ENCODE measurements at places on chromosomes 7 and 10. TPM values are rescaled to one million over a fixed set of nuclear protein-coding genes. Genes with fewer than 3 reads are reported as not detected.

PDE6C gene
- total RNA-seq: not detected

SUN3 gene
- total RNA-seq: not detected

SHH gene
- total RNA-seq: 7.7 TPM

ANXA8L1 gene
- 9.0 TPM for total RNA-seq

EPO gene
- 0.59 TPM for total RNA-seq

CPA4 gene
- total RNA-seq: not detected

LRIT1 gene
- not detected for total RNA-seq

PPP1R9A gene
- 26.4 TPM for total RNA-seq

GRID2IP gene
- total RNA-seq: not detected

CHRM2 gene
- total RNA-seq: not detected

C10orf71 gene
- not detected for total RNA-seq

INPP5A gene
- total RNA-seq: 101 TPM

CYP3A4 gene
- total RNA-seq: not detected

SPDYE16 gene
- total RNA-seq: not detected

AQP1 gene
- total RNA-seq: 675 TPM

AZGP1 gene
- total RNA-seq: 94.5 TPM

CUX1 gene
- total RNA-seq: 91.3 TPM

CPA1 gene
- 2.9 TPM for total RNA-seq

VAX1 gene
- total RNA-seq: not detected

TEX47 gene
- not detected for total RNA-seq

IL6 gene
- 16.4 TPM for total RNA-seq

CASP2 gene
- total RNA-seq: 19.9 TPM

SLC26A5 gene
- total RNA-seq: 0.20 TPM

TYSND1 gene
- 21.9 TPM for total RNA-seq

SMO gene
- 40.4 TPM for total RNA-seq

FANK1 gene
- 6.6 TPM for total RNA-seq

KLF14 gene
- 0.22 TPM for total RNA-seq

TLX1 gene
- total RNA-seq: not detected

GARS1 gene
- total RNA-seq: 61.1 TPM

ZNF804B gene
- 0.21 TPM for total RNA-seq

GLI3 gene
- 8.6 TPM for total RNA-seq

PLXNA4 gene
- 12.6 TPM for total RNA-seq

WNT16 gene
- total RNA-seq: 0.21 TPM

TMEM236 gene
- 1.8 TPM for total RNA-seq

C1QL3 gene
- not detected for total RNA-seq

HOXA6 gene
- total RNA-seq: 11.1 TPM

CNTNAP2 gene
- total RNA-seq: not detected

TUBGCP2 gene
- total RNA-seq: 73.5 TPM

BET1 gene
- 24.9 TPM for total RNA-seq

RBP3 gene
- total RNA-seq: not detected

PCDH15 gene
- not detected for total RNA-seq

MSMB gene
- not detected for total RNA-seq

LIPA gene
- total RNA-seq: 57.9 TPM

AKR1D1 gene
- total RNA-seq: not detected

CCDC172 gene
- total RNA-seq: not detected

ZCWPW1 gene
- total RNA-seq: 4.7 TPM

PPP1R17 gene
- not detected for total RNA-seq

CYP2W1 gene
- total RNA-seq: 5.7 TPM

PKD2L1 gene
- 0.42 TPM for total RNA-seq

VSTM2A gene
- not detected for total RNA-seq

NAT16 gene
- not detected for total RNA-seq

SHLD2 gene
- total RNA-seq: 39.6 TPM

BICC1 gene
- total RNA-seq: 39.0 TPM

PHF14 gene
- 54.8 TPM for total RNA-seq

ODAD2 gene
- total RNA-seq: not detected

ICA1 gene
- 27.3 TPM for total RNA-seq

OPN4 gene
- not detected for total RNA-seq

TYW1B gene
- total RNA-seq: 6.9 TPM

All from tibial nerve (tissue), 4 donors.